Naive thymus-derived CD4-positive, alpha-beta T cell (primary cell): ENCODE measurements at places on chromosomes 5 and 9. TPM values are rescaled to one million over a fixed set of nuclear protein-coding genes. Genes with fewer than 3 reads are reported as not detected.

DNA sequence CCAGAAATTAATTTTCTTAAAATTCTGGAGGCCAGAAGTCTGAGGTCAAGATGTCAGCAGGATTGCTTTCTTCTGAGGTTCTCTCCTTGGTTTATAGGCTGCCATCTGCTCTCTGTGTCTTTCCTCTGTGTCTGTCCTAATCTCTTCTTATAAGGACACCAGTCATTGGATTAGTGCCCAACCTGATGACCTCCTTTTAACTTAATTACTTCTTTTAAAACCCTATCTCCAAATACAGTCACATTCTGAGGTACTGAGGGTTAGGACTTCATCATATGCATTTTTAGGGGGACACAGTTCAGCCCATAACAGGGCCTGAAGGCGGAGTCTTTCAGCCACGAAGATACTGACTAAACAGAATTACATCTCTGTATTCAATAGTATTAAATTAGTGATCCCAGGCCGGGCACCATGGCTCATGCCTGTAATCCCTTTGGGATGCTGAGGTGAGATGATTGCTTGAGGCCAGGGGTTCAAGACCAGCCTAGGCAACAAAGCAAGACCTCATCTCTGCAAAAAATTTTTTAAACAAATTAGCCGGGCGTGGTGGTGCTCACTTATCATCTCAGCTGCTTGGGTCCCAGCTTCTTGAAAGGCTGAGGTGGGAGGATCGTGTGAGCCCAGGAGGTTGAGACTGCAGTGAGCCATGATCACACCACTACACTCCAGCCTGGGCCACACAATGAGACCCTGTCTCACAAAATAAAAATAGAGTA is 5.9 kb upstream of the RPS6 start:
- no peak overlapping the region for H3K4me3 ChIP-seq
- H3K4me1 ChIP-seq: no peaks in the 10 kb centered on the region
- no peaks in the 10 kb centered on the region for H3K36me3 ChIP-seq
- H3K27me3 ChIP-seq: no peaks in the 10 kb centered on the region
- DNase-seq: no peak

DNA sequence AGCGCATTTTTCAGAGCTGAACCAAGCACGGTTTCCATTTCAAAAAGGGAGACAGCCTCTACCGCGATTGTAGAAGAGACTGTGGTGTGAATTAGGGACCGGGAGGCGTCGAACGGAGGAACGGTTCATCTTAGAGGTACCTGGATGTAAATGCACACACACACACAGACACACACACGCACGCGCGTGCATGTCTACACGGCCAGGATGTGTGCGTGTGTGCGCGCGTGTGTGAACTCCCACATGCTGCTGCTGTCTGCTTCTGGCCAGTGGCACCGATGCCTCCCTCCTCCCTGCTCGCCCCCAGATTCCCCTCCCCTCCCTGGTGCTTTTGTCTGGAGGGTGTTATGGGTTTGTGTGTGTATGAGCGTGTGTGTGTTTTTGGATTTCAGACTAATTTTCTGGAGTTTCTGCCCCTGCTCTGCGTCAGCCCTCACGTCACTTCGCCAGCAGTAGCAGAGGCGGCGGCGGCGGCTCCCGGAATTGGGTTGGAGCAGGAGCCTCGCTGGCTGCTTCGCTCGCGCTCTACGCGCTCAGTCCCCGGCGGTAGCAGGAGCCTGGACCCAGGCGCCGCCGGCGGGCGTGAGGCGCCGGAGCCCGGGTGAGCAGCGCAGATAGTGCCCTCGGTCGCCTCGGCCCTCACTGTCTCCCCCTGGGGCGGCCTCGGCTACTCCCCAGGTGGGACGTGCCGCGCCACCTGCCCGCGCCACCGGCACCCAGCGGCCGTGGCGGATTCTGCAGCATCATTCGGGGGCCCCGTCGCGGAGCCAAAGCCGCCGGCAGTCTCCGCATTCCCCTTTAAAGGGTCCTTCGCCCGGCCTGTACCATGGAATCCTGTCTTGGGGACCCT is at the start of gene NTRK2:
Gene NTRK2, plus strand, starts transcription at position 442 of the 850 bp plus-strand sequence. CDS start 1,020 bp downstream, outside the sequence.
- no peaks in the 10 kb centered on the region for H3K36me3 ChIP-seq
- no peak within 1 kb of the TSS for H3K27ac ChIP-seq
- no peak for DNase-seq
- H3K27me3 ChIP-seq: no peaks in the 10 kb centered on the region
- no peaks in the 10 kb centered on the region for H3K4me1 ChIP-seq
- H3K4me3 ChIP-seq: no peak within 1 kb of the TSS

- no peak overlapping the region for H3K27ac ChIP-seq
- no peak for DNase-seq
- no peaks in the 10 kb centered on the region for H3K36me3 ChIP-seq
- H3K27me3 ChIP-seq: no peaks in the 10 kb centered on the region
- no peaks in the 10 kb centered on the region for H3K4me1 ChIP-seq
These were observed 151.7 kb upstream of the HCN1 start for GRCh38 chr5:45847877-45848276.

GRCh38 chr9:23821375-23822181 is 4.5 kb downstream of the ELAVL2 start:
- H3K4me3 ChIP-seq: no peak overlapping the region
- H3K36me3 ChIP-seq: no peaks in the 10 kb centered on the region
- H3K27ac ChIP-seq: no peak overlapping the region
- no peaks in the 10 kb centered on the region for H3K4me1 ChIP-seq

Gene HSPA9
- polyA plus RNA-seq: 171 TPM

DNA sequence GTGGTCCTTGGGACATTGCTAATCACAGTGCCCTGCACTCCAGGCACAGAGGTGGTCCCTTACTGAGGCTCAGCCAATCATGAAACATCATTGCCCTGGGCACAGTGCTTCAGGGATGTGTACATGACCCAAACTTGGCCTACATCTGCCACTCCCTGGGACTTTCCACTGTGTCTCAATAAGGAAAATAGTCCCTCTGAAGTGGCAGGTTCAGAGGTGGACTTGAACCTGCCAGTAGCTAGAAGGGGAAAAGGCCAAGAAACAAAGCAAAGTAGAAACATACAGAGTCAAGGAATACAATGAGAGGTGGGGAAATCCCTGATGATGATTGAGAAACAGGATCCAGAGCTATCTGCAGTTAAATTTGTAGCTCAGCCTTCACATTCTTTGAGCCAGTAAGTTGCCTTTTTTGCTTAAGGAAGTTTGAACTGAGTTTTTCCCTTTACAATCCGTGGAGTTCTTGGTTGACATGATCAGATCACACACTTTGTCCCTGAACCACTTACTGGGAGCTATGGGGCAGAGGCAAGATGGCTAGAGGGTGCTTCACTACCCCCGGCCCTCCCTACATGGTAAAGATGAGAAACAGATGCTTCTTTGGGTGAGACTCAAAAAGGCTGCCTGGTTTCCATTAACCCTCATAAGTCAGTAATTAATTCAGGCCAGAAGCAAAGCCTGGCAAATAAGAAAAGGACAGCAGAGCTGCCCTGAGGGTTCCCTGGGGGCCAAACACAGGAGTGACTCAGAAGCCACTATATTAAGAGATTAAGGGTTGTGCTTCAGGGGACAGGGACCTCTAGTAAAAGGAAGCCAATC is 57.6 kb downstream of the SH3TC2 start:
- no peak for DNase-seq
- no peaks in the 10 kb centered on the region for H3K4me1 ChIP-seq
- no peaks in the 10 kb centered on the region for H3K27me3 ChIP-seq
- H3K4me3 ChIP-seq: no peak overlapping the region
- no peak overlapping the region for H3K27ac ChIP-seq

DNA sequence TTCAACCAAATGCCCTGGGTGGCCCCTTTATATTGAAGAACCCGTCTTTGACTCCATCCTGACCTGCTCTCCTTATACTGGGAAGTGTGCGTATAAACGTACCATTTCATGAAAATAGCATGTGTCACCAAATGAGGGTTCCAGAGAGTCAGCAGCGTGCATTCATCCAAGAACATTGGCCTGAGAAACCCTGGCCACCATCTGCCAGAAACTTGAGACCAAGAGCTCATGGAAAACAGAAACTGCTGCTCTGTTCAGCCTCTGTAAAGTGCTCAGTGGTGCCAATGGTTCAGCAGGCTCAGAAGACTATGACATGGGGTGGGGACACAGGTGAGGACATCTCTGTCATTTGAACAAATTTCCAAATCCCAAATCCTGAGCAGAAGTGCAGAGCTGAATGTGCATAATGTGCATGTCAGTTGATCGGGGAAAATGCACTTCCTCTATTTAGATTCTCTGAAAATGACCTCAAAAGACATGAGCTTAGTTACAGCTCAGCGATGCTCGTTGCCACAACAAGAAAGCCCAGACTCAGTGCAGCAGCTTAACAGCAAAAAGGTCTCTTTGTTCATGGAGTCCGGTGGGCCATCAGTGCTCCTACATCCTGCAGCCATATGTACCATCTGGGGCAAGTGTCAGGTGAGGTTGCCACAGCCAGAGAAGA is 176.1 kb downstream of the ATPSCKMT start:
- H3K36me3 ChIP-seq: no peaks in the 10 kb centered on the region
- H3K4me3 ChIP-seq: no peak overlapping the region
- DNase-seq: no peak
- H3K27ac ChIP-seq: no peak overlapping the region

DNA sequence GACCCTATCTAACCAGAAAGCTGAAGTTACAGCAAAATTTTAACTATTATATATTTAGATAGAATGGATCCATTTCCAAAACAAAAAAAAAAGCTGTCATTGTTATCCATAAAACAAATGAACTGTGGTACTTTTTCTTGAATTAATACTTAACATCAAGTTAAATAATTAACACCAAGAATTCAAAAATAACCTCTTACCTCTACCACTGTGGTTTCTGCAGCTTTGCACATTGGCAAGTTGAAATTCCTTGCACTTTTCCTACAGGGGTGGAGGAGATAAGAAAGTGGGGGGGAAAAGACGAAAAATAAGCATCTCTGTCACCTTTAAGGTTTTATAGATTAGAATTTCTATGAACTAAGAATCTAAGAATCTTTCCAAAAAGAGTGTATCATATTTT is 30.0 kb downstream of the OXCT1 start:
- no peak overlapping the region for H3K4me3 ChIP-seq
- no peaks in the 10 kb centered on the region for H3K36me3 ChIP-seq
- no peaks in the 10 kb centered on the region for H3K4me1 ChIP-seq
- no peaks in the 10 kb centered on the region for H3K27me3 ChIP-seq
- DNase-seq: no peak

Gene IL33
- polyA plus RNA-seq: not detected

Gene PPP2R2B
- 0.17 TPM for polyA plus RNA-seq

DNA sequence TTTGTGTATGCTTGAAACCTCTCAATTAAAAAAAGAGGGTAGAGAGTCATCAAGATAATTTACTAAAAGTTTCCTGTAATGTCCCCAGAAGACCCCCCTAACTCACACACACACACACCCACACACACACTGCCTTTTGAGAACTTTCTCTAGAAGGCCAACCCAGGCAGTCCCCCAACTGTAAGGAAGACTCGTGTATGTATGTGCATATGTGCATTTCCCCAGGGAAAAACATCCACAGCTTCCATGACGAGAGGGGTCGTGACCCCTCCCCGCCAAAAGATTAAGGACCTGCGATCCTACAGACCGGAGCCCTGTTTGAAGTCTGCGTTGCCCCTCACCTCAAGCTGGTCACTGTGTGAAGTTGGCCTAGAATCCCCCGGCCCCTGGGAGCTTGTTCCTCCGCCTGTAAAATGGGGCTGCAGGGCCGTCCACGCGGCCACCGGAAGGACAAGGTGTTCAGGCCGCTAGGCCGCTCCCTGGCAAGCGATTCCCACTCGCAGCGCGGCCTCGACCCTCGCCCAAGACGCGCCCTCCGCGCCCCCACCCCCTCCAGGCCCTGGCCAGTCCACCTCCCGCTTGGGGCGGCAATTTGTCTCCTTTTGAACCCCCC is 435 bp upstream of the CDX1 start:
- H3K4me3 ChIP-seq: no peak overlapping the region
- H3K36me3 ChIP-seq: no peaks in the 10 kb centered on the region
- no peak for DNase-seq
- H3K4me1 ChIP-seq: no peaks in the 10 kb centered on the region
- no peak overlapping the region for H3K27ac ChIP-seq

Gene FAM81B
- not detected for polyA plus RNA-seq

DNA sequence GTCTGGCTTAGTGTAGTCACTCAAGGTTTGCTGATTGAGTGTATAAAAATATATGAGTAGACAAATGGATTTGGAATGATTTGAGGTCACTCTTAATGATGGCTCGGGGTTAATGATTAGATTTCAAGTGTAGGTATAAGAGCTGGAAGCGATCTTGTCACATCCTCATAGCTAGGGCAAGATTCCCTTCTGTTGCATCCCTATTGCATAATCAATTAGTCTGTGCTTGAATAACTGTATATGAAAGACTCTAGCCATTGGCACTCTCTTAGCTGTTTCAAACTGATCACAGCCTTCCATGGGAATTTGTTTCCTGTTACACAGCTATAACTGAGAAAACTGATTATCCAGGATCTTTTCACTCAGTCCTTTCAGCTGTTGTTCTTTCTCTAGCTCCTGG is 811.6 kb downstream of the TLE4 start:
- no peaks in the 10 kb centered on the region for H3K27me3 ChIP-seq
- no peak for DNase-seq
- H3K27ac ChIP-seq: no peak overlapping the region
- H3K4me1 ChIP-seq: no peaks in the 10 kb centered on the region
- H3K36me3 ChIP-seq: no peaks in the 10 kb centered on the region

Gene SLC4A9
- not detected for polyA plus RNA-seq

Gene GMCL2
- not detected for polyA plus RNA-seq

Gene OR1J2
- not detected for polyA plus RNA-seq

- peaks cover 58% of the 10 kb centered on the region for H3K4me1 ChIP-seq
- H3K27me3 ChIP-seq: no peaks in the 10 kb centered on the region
- DNase-seq: no peak
- H3K4me3 ChIP-seq: peak overlapping the region; percentile 17
- H3K36me3 ChIP-seq: no peaks in the 10 kb centered on the region
These were observed 15.1 kb upstream of the PHF19 start for GRCh38 chr9:120891884-120892747.

Gene CCL27
- polyA plus RNA-seq: not detected

GRCh38 chr9:114799925-114800324 is 5.9 kb downstream of the TNFSF15 start:
- H3K27ac ChIP-seq: no peak overlapping the region
- no peaks in the 10 kb centered on the region for H3K27me3 ChIP-seq
- no peak for DNase-seq
- H3K4me1 ChIP-seq: no peaks in the 10 kb centered on the region
- no peak overlapping the region for H3K4me3 ChIP-seq
- H3K36me3 ChIP-seq: no peaks in the 10 kb centered on the region

Gene HAUS6
- 5.5 TPM for polyA plus RNA-seq

GRCh38 chr9:74361508-74361907 is 135.6 kb upstream of the RORB start:
- DNase-seq: no peak
- H3K4me1 ChIP-seq: no peaks in the 10 kb centered on the region
- no peaks in the 10 kb centered on the region for H3K36me3 ChIP-seq
- no peak overlapping the region for H3K27ac ChIP-seq

Gene PTPRD
- polyA plus RNA-seq: not detected

Gene NUP155
- 18.7 TPM for polyA plus RNA-seq

DNA sequence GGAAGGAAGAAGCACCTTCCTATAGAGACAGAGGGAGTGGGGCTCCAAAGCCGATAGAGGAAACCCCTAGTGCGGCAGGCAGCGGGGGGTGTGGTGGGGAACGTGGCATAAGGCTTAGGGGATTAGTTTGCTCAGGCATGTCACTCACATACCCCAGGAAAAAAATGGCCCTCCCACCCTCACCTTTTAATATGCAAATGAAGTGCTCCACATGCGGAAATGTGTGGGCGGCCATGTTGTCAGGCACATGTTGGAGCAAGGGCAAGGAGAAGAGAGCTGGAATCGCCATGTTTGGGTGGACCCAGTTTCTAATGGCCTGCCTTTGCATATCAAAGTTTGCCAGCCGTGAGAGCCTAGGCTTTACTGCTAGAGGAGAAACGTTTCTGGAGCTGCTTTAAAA is 758.8 kb downstream of the NR2F1-AS1 start:
- no peaks in the 10 kb centered on the region for H3K36me3 ChIP-seq
- H3K27me3 ChIP-seq: no peaks in the 10 kb centered on the region

Gene ACOT12
- not detected for polyA plus RNA-seq
